ENCODE measurements at places on chromosomes 12 and 14.

DNA sequence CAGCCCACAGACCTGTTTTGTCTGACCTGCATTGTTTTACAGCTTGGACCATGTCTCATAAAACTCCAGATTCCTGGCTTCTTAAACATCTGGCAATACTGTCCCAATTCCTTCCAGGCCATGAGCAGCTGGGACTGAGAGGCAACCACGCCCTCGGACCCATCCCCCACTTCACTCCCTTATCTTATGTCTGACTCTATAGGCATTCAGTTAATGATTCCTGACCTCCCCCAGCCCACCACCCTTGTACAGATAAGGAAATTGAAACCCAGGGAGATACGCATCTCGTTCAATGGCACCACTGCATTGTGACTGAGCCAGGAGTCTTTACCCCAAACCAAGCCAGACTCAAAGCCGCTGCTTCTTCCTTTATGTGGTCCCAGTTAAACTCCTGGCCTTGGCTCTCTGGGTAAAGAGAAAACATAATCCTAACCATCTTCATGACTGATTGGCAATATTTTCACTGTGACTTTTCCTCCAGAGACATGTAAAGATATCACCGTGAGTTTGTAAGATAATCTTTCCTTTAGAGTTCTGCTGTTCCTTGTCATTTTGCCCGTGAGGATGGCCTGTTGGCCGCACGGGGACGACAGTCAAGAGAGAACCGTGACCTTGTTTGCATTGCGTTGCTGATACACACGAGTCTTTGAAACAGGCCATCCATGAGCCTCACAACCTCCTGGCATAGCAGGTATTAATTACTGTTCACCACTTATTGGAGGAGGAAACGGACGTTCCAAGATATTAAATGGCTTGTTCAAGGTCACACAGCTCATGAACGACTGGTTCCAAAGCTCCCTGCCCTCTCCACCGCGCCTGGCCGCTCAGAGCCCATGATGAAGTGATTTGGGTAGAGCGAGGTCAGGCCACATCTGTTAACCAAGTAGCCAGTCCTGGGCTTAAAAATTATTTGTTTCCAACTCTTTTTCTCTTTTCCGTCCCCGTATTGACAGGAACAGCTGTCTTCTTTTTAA, 39.4 kb downstream of the MAP1LC3B2 start:
- no peak for DNase-seq

DNA sequence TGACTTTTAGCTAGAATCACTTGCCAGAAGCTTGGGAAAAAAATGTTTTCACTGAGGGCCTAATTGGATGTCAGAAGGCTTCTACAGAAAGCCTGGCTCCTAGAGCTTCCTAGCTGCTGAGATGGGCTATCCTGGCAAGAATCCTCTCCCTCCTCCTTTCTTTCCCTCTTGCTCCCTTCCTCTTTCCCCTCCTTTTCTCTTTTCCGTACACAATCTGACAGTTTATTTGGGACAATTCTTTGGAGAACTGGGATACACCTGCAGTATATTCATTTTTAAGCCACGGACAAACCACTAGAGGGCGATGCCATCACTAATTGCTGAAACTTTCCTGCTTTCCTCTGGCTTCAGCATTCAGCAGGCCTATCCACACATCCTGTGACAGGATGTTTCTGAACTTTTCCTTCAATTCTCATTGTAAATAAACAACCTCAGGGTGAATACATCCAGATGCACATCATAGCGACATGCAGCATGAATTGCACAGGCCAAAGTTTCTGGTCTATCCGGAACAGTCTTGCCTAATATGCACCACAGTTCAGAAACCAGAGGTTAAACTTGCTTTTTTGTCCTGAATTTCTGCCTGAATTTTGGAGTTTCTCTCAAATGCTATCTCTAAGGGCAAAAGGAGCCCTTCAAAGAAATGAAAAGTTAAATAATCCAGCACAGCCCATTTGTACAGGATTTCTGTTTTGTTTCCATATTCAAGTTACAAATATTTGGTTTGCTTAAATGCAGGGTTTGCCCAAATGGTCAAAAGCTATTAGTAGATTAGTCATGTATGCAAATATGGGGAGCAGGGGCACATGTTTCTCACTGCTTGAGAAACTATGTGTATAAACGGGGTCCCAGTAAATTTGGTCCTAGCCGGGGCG, 142.8 kb downstream of the PAWR start:
- peak; percentile 46 for DNase-seq

- peak; percentile 82 for DNase-seq
These were observed 72.9 kb downstream of the TRAFD1 start for GRCh38 chr12:112198120-112198733.

GRCh38 chr12:18827913-18828312, 90.0 kb downstream of the CAPZA3 start:
- no peak for DNase-seq

GRCh38 chr12:84605983-84606382, 306.6 kb downstream of the SLC6A15 start:
- no peak for DNase-seq

DNA sequence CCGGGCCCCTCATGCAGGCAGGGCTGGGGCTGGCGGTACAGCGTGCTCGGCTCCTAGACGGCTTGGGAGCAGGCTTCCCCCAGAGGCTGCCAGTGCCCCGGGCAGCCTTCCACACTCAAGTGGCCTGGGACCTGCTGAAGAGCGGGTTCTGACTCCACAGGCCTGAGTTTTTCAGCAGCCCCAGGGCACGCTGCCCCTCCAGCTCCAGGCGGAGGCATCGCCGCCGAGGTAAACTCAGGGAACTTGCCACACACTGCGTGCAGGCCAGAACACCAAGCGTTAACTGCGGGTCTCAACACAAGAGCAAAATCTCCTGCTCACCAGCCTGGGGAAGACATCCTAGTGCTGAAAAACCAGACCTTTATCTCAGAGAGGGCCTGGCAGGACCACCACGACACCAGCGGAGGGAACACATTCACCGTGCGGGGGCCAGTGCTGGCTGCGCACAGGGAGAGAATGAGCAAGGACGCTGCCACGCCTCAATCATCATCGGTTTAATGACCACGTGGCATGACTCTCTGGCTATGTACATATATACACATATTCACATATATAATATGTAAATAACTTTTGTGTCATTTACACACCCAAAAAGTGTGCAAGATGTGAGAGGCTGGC, 21.3 kb downstream of the PSMC1 start:
- no peak for DNase-seq

DNA sequence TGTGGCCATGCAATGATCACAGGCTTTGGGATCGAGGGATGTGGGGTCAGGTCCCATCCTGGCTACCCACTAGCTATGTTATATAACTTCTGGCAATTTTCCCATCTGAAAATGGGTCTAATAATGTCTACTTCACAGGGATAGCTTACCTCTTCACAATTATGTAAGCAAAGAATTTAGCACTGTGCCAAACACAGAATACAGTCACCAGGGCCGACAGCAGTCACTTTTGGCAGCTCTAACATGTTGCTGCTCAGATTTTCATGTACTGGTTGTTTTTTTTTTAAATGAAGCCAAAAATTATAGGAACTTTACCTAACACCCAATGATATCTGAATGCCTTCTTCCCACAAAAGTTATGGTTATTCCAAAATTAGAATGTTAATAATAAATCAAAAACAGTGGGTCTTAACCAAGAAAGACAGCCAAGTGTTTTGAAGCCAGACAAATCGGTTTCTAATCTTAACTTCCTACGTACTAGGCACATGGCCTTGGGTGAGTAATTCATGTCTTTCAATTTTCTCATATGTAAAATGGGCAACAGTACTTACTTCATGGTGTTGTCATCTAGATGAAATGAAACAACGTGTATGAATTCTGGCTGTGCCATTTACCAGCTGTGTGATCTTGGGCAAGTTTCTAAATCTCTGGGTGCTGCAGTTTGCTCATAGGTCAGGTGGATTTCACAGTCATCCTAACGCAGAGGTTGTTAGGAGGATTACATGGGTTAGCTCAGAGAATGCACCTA, 13.0 kb upstream of the PCED1B start:
- no peak for DNase-seq

DNA sequence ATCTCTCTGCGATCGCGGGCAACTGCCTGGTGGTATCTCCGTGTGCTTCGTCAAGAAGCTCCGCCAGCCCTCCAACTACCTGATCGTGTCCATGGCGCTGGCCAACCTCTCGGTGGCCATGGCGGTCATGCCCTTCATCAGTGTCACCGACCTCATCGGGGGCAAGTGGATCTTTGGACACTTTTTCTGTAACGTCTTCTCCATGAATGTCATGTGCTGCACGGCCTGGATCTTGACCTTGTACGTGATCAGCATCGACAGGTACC, 1.6 kb upstream of the HEBP1 start:
- no peak for DNase-seq

- no peak for DNase-seq
These were observed 26.3 kb downstream of the LRTM2 start for GRCh38 chr12:1846421-1847405.

- DNase-seq = no peak
These were observed 10.1 kb upstream of the C14orf39 start for GRCh38 chr14:60495946-60496345.

GRCh38 chr12:126874427-126875026, 1392.4 kb upstream of the TMEM132C start:
- DNase-seq = peak; percentile 89

GRCh38 chr14:96631621-96632362, 129.6 kb downstream of the PAPOLA start:
- peak; percentile 39 for DNase-seq

DNA sequence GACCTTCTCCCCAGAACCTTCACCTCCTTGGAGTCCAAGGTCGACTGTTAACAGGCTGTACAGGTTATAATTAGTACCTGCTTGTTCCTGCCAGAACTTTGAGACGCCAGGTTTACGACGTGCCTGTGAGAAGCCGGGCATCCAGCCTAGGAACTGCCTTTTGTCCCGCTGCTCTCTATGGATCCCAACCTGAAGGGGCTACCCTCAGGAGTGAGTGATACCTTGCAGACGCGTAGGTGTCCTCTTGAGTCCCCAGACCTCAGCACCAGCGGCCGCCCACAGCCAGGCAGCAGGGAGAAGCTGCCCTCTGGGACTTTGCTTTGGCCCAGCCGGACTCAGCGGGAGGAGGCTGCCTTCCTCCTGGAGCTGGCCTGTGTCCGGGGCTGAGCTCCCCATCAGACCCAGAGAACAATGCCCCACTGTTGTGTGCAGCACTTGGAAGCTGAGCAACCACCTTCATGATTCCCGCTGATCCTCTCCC, 16.2 kb downstream of the SYNE3 start:
- no peak for DNase-seq

DNA sequence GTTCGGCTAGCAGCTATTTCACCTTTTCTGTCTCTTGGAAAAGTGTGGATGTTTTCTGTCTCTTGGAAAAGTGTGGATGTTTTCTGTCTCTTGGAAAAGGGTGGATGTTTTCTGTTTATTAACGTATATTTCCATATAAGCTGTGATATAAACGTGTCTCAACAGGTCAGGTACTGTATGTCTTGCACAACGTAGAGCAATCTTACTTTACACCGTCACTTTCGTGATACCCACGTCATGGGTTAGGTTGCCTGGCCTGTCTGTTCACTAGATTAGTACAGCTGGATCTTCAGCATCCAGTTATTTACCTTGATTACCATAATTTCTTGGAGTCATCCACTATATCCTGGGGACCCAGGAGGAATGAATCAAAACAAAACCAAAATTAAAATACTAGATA, 14.1 kb downstream of the CLEC7A start:
- no peak for DNase-seq

GRCh38 chr14:104970231-104971068, 7.7 kb downstream of the AHNAK2 start:
- no peak for DNase-seq

- no peak for DNase-seq
These were observed 663.8 kb downstream of the FLRT2 start for GRCh38 chr14:86193756-86194155.

DNA sequence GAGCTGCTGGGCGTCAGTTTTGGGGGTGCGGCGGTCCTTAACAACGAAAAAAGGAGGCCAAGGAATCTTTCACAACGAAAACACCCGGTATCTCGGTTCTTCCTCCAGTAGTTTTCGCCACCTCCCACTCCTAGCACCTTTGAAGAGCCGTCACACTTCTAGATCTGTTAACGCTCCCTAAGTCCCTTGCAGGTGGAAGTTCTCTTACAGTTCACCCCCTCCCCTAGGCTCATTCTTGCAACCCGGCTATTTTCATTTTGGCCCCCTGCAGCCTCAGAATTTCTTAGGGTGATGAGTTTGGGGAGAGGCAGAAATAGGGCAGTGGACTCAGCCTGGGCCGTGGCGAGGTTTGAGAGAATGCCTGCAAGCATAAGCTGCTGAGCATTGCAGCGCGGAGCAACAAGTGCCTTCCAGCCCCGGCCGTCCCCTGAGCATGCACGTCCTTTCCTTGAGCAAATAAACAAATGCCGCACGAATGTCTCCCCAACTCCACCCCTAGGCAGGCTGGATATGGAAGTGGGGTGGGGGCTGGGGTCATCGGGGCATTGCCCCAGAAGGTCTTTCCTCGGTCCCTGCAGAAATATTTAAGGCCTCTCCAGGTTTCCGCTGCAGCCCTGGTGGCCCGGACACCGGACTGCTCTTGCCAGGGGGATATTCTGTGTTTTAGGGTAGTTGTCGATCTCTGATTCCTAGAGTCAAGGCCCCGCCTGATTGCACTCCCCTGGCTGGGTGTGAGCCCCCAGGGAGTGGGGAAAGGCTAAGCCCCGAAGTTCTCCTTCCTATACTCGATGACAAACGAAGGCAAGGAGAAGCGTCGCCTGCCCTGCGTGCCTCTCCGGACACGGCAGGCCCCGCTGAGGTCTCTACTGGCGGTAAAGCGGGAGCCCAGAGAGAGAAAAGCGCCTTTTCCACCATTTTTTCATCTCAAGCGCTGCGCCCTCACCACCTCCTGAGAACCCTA, 1.6 kb downstream of the RFX4 start:
- DNase-seq = no peak

GRCh38 chr14:77053046-77053841, 24.7 kb upstream of the IRF2BPL start:
- peak; percentile 70 for DNase-seq

DNA sequence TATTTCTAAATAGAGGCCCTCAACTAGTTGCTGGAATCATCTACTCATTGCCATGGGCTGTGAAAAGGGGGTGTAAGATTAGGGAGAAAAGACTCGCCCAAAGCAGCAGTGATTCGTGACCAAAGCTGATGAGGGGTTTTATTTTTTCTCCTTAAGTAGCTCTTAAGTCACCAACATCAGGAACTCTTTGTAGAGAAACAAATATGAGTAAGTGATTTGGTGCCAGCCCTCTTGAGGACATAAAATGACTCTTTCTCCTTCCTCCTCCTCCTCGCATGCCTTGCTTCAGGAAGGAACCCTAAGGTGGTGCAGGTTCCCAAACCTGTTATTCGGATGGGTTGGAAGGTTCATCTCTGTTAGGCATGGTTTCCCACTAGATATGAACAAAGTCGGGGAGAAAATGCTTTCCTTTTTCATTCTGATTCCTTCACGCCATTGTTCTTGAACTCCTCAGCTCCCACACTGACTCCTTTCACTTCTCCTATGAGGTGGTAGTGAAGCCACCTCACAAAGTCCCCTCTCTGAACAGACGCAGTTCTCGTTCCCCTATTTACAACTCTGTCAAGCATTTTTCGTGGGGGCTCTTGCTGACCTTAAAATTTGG, 113.4 kb downstream of the ETV6 start:
- no peak for DNase-seq

- DNase-seq = no peak
These were observed 93.4 kb downstream of the FBXL14 start for GRCh38 chr12:1501001-1501400.

- no peak for DNase-seq
These were observed 61.8 kb downstream of the LRRK2 start for GRCh38 chr12:40286583-40286982.

- no peak for DNase-seq
These were observed 98.2 kb downstream of the DICER1 start for GRCh38 chr14:95059126-95059525.

GRCh38 chr12:67716817-67717216, 68.3 kb downstream of the DYRK2 start:
- no peak for DNase-seq

- no peak for DNase-seq
These were observed 10.7 kb downstream of the SCARB1 start for GRCh38 chr12:124852911-124853427.
